ENCODE measurements at places on chromosomes 5 and 9. TPM values are rescaled to one million over a fixed set of nuclear protein-coding genes. Genes with fewer than 3 reads are reported as not detected.

GRCh38 chr5:172642051-172642409, 967 bp downstream of the NEURL1B start:
- DNase-seq: no peak

DNA sequence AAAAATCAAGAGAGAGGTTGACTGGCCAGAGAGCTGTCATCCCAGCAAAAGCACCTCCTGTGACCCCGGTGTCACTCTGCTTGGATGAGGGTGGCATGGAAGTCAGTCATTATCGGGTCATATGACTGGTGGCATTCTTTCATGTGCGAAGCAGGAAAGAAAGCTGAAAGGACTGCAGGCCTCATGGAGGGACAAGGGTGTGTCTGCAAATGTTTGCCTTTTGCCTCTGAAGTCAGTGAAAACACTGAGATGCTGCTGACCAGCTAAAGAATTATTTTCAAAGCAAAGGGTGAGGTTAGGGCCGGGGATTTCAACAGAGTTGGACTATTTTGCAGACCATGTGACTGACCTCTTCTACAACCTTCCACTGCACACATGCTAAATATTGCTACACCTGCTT, 298.3 kb downstream of the CSNK1G3 start:
- DNase-seq: no peak

DNA sequence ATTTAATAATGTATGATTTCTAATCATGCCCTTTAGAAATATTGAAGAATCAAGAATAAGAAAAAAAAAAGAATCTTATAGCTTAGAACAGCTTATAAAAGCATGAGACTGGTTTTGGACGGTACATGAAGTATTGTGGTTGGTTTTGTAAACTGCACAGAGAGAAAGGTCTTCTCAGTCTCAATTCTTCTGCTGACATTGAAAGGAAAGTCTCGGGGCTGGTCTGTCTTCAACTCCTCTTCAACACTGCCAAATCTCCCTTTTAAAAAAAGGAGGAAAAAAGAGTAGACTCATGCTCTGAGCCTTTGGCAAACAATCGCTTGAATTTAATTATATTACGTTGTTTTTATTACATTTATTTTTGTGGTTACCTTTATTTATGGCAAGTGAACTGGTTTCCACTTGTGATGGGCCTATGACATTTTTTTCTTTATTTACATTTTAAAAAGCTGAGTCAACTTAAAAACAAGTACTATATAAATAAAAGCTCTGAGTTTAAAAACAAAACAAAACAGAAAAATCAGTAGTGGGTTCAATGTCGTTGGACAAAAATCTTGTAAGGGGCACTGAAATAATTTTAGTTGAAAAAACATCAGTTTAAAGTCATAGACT, 32.8 kb upstream of the EBF1 start:
- DNase-seq: no peak

GRCh38 chr5:43338862-43339261, 25.6 kb upstream of the HMGCS1 start:
- peak; percentile 15 for DNase-seq

CCDC112 gene
- 2.2 TPM for total RNA-seq

ADGRD2 gene
- not detected for total RNA-seq

SGCD gene
- total RNA-seq: not detected

FCN2 gene
- not detected for total RNA-seq

DNA sequence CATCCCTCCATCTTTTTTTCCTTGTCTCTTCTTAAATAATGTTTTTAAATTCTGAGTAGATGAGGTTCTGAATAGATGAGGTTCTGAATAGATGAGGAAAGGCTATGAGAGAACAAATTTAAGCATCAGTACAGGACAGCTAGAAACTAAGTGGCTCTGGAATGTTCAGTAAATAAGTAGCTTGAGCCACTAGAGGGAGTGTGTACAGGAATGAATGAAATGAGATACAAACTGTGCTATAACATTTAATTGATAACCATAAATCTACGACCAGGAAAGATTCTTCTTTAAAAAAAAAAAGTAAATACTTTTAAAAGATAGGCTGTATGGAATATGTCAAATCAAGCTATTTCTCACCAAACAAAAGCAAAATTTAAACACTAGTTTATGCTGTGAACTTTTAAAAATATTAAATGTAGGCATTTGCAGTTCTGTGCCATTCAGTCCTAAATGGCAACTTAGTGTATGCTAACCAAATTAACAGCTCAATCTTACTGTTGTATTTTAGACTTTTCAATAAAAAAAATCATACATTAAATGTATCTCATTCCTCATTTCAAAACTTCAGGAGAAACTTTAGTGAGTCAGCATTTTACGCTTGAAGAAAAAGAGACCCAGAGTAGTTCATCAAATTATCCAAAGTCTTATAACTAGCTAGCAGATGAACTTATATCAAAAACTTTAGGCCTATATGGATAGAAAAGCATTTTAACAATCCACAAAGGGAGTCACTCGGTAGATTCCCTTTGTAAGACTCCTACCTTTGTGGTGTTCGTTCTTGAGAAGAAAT, 70.4 kb upstream of the SNX2 start:
- no peak for DNase-seq

DOCK2 gene
- 189 TPM for total RNA-seq

DNA sequence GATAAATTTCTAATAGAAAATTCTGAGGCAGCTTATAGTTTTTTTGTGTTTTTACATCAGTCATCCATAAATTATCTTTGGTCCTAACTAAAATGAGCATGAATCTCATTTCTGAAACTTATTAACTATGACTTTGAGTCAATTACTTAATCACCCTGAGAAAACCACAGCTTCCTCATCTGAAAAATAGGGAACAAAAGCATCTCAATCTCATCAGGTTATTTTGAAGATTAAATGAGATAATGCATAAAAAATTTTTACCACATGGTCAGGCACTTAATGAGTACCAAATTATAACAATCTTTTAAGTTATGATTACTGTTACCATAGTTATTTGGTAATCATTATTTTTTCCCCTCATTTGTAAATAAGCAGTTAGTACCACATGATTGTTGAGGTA, 279.1 kb downstream of the MAST4 start:
- no peak for DNase-seq

DNA sequence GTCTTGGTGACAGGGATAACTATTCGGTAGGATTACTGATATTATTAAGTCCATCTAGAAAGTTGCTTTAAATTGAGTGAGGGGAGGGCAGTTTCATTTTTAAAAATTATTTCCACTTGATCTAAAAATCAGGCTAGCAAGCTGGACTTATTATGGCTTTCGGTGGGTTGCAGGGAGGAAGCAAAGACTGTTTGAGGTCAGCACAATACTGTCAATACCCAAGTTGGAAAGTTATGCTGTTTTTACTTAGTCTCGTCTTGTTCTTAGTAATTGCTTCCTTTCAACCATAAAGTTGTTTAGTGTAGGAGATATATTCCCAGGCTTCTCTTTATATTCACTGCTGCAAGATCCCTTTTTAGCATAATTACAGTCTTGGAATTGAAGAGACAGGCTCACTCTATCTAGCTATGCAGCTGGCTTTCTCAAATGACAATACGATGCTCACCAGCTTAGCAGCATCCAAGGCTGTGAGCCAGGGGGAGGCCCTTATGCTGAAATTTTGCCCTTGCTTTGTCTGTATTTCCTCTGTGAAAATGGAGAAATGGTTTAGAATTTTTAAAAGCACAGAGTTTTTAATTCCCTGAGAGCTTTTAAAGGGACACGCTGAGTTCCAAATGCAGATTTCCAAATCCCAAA, 68.2 kb upstream of the APC start:
- no peak for DNase-seq

BARHL1 gene
- total RNA-seq: not detected

DNA sequence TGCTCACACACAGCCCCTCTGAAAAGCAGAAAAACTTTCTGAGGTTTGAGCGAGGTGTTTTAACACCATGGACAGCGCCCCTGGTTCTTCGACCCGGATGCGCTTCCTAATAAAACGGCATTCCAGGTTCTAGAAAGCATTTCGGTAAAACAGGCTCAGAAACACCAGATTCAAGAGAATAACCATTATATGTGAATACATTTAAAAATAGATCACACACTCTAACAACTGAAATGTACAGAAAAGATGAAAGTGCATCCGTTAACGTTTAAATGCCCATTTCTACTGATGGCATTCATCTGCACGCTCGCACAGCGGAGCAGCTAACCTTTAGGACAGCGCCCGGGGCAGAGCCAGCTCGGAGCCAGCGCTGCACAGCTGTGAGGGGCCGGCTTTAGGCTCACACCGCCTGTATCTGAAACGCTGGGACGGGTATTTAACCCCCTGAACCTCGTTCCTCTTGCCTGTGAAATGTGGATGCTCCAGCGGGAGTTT, 26.3 kb upstream of the TENT4A start:
- peak; percentile 28 for DNase-seq

PRR16 gene
- not detected for total RNA-seq

BICD2 gene
- 14.2 TPM for total RNA-seq

- no peak for DNase-seq
Measured at GRCh38 chr5:12780536-12780935, 876.3 kb upstream of the CTNND2 start.

GRCh38 chr5:100905259-100905914, 2.3 kb upstream of the ST8SIA4 start:
- peak; percentile 32 for DNase-seq

MCTP1 gene
- total RNA-seq: 0.32 TPM

- DNase-seq: no peak
Measured at GRCh38 chr5:179595916-179596315, 27.6 kb downstream of the HNRNPH1 start.

GRCh38 chr9:134327671-134328231, 1.5 kb downstream of the RXRA start:
- no peak for DNase-seq

PCYOX1L gene
- total RNA-seq: 18.8 TPM

TAF11L3 gene
- not detected for total RNA-seq

- DNase-seq: no peak
Measured at GRCh38 chr5:104345222-104346016, 782.8 kb upstream of the NUDT12 start.

GRCh38 chr9:80797831-80798688, 891.3 kb downstream of the TLE1 start:
- DNase-seq: no peak

CDX1 gene
- not detected for total RNA-seq

SLC23A1 gene
- total RNA-seq: 0.43 TPM

ADAMTSL2 gene
- 0.11 TPM for total RNA-seq

IL13 gene
- total RNA-seq: 5.5 TPM

DNA sequence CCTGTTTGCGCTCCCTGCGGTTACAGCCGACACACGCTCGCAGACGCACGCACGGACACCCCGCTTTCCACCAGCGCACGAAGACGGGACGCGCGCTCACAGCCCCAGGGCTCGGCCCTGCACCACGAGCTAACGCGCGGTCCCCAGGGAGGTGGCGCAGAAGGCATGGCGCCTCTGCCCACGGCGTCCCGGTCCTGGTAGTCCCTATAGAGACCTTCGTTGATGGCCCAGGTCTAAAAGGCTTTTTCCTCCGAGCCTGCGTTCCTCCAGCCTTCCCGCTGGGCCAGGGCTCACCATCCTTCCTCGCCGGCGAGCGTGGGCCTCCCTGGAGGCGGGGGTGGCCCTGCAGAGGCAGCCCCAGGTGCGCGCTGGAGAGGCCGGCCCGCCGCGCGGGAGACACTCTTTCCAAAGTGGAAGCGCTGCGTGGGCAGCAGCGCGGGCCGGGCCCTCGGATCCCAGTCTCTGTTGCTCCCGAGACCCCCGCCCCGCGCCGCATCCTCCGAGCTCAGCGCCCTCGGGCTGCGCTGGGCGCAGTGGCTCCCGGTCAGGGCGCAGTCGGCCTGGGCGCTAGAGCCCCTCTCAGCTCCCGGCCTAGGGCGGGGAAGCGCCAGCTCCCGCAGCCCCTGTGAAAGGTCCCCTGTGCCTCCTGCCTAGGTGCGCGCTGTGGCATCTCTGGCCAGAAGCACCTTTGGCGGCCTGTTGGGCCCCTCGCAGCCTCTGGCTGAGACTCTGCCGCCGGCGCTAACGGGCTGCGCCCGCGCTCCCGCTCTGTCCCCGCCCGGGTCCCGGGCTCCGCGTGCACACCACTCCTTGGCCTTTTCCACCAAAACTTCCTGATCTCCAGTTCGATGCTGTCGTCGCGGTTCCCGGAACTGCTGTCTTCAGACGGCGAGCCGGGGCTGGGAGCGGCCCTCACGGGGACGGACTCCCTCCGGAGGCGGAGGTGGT, 31.9 kb upstream of the FANCC start:
- peak; percentile 30 for DNase-seq

DNA sequence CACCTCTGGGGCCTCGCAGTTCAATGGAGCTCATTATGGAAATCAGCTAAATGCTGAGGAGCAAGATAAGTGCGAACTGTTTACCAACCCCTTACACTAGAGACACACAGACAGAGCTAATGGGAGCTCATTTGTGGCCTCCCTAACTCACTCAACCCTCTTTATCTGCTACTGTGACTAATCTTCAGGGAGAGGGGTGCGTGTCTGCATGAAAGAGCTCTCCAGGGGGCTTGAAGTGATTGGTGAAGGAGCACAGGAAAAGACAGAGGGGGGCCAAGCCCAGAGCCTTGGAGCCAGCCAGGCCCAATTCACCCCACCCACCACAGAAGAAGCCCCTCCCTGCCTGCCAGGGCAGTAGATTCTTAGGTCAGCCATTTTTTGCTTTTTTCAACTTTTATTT, 466.8 kb upstream of the BRINP1 start:
- no peak for DNase-seq

DNA sequence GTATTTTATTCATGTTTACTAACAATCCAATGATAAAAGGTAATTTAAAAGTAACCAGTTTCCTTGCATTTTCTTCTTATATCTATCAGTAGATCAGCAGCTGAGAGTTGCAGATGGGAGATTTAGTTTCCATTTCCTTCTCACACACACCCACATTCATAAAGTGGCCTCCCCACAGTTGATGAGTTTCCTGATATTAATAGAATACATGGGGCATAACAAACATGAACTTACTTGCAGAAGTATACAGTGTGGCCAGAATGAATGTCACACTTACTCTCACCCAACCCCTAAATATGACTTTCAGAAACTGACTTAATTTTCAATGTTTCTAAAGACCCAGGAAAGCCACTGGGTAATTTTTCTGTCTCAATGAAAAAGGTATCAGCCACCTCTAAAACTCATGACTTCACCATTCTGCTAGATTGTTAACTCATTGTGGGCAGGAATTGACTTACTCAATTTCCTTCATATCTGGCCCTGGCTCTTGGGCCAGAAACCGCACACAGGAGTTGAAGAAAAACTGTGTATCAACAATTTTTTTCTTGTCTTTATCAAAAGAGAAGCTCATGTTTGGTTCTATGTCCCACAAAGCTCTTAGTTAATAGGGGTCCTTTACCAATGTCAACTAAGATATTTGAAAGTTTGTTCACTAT, 63.5 kb upstream of the OSMR start:
- DNase-seq: no peak

DNA sequence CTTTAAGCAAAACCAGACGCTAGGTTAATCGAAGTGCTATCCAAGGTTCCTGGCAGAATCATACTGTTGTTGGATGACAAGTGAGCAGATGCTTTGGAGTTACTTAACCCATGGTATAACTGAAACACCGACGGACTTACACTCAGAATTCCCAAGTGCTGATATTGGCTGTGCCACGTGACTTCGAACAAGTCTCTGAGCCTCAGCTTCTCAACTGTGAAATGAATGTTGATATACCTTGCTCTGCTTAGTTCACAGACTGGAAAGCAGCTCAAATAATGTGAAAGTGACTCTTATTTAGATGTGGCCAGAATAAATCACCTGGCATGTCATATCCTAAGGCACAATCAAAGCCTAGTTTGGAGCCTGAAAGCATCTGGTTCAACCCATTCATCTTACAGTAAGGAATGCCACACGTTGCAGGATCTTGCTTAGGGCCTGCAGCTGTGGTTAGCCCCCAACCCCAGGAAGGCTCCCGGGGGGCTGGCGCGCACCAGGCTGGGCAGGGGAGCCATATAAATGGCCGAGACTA, 759 bp downstream of the GEMIN5 start:
- DNase-seq: no peak
